ENCODE measurements at places on chromosomes 5 and 9.

GRCh38 chr5:145838276-145838675 lies 3.1 kb upstream of the PRELID2 start:
- no peak for DNase-seq

- no peak for DNase-seq
These were observed 179.1 kb upstream of the SLC24A2 start for GRCh38 chr9:19967888-19968459.

- DNase-seq, result no peak
These were observed 15.8 kb downstream of the FOXE1 start for GRCh38 chr9:97868859-97869258.

- no peak for DNase-seq
These were observed 116.6 kb downstream of the LPAR1 start for GRCh38 chr9:110921705-110922104.

DNA sequence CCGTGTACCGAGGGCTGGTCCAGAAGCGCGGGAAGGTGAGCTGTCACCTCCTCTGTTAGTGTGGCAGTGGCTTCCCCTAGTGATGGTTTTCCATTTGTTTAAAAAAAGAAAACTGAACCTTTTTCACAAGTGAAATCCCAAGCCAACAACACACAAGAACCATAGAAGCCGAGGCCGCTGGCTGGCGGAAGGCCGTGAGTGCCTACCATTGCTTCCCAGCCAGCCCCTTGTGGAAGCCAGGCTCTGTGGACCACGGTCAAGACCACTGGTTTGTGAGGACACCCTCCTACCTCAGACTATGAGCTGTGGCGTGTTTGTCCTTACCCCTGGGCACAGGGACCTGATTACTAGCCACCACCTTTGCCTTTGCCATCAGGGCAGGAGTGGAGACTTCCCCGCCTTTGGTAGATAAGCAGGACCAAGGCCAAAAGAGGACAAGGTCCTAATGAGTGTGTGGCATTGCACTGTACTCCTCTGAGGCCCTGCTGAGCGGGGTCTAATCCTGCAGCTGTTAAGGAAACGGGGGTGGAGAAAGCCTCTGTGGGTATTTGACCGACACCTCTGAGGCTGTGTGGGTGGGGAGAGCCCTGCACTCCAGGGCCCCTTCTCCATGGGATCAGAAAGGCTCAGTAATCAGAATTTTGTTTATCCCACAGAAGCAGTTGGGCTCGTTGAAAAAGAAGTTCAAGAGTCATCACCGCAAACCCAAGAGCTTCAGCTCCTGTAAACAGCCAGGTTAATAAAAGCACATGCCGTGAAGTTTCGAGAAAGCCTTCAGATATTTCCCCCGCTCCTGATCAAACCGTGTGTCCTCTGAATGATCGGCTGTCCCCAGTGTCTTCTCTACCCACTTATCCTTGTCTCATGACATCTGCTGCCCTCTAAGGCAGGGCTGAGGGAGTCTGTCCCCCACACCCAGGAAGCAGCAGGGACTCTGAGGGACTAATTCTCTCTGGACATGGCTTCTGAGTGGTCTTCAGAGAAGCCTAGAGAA lies 4.3 kb downstream of the SURF2 start:
- DNase-seq, result no peak

- DNase-seq, result peak; percentile 64
These were observed 64.6 kb downstream of the SH3TC2 start for GRCh38 chr5:148998174-148998797.

DNA sequence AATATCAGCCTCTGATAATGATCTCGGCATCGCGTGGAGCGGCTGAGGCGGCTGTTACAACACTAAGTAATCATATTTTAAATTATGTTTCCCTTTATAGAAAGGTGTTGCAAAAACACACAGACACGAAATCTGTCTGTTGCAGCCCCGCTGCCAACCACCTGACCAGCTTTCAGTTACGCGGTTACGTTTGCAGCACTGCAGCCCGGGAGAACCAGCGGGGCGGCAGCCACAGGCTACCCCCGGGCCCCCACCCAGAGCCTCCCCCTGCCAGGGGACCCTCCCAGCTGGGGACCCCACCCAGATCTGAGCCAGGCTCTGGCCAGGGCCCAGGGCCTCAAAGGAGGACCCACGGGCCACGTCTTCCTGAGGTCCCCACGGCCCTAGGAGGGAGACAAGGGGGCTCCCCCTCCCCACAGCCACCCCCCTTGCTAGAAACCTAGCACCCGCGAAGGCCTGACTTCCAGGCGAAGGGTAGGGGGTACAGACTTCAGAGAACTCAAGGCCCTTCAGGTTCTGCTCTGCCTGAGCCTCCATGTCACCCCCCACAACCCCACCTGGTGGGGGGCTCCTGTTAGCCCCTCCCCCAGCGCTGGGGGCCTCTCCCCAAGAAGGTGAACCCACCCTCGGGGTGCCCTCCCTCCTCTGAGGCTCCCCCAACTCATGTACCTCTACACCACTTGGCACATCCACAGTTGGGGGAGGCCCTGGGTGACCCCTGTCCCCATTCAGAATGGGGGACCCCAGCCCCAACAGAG lies 6.0 kb downstream of the NACC2 start:
- no peak for DNase-seq

- DNase-seq, result peak; percentile 2
These were observed 150.1 kb upstream of the SLC27A6 start for GRCh38 chr5:128815201-128815600.

GRCh38 chr9:36840898-36841536 lies 193.1 kb downstream of the PAX5 start:
- DNase-seq, result peak; percentile 16

DNA sequence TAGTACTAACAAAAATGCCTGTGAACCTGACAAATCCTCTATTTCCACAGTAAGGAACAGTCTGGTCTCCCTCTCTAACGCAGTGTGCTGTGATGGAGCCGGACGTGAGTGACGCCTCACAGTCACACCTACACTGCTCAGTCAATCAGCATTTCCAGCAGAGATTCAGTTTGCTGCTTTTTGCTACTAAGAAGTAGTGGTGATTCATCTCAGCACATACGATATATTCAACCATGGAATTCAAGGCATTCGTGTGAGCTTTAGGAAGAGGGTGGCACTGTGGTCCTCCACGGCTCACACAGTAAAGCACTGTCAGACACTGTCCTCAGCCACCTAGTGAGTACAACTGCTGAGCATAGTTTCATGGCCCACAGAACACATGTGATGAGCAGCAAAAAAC lies 70.9 kb downstream of the SETX start:
- DNase-seq, result no peak

- DNase-seq, result no peak
These were observed 14.0 kb downstream of the IRX2 start for GRCh38 chr5:2737273-2738155.

- no peak for DNase-seq
These were observed 135.1 kb downstream of the CD180 start for GRCh38 chr5:67061511-67061910.
